ENCODE measurements at places on chromosomes 2 and 18.

GRCh38 chr2:182545420-182546167 is 118.8 kb upstream of the PDE1A start:
- no peak for DNase-seq

DNA sequence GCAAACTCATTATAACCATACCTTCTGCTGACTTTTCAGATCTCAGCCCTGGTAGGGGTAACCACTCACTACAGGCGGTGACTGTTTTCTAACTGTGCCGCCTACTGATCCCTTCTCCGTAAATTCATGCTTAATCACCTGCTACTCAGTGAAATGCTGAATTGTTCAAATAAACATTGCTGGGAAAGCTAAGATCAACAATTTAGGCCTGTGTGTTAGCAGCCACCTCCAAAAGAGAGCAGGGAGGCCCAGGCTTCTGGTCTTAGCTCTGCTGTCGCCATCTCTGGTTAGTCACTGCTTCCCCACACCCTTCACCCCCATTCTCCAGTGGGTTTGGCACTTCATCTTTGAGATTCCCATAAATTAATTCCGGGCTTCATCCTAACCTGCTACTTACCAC is 21.8 kb upstream of the NT5C1B start:
- no peak for DNase-seq

GRCh38 chr2:183950673-183951072 is 647.7 kb upstream of the ZNF804A start:
- DNase-seq: no peak

DNA sequence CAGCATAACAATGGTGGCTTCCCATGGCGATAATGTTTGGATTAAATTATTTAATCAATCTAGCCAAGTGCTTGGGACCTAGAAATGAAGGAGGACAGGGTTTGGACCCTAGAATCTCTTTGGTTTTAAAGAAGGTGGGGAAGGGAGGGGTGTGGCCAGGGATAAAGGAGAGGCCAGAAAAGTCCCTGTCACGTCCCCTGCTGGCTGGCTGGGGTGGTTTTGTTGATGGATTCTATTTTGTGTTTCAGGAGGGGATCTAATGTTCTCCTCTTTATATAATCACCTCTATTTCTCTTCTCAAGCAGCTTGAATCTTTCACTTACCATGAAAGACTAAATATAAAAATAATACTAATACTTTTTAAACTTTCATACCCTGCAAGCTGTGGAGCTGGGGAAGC is 52.6 kb upstream of the GALR1 start:
- no peak for DNase-seq

DNA sequence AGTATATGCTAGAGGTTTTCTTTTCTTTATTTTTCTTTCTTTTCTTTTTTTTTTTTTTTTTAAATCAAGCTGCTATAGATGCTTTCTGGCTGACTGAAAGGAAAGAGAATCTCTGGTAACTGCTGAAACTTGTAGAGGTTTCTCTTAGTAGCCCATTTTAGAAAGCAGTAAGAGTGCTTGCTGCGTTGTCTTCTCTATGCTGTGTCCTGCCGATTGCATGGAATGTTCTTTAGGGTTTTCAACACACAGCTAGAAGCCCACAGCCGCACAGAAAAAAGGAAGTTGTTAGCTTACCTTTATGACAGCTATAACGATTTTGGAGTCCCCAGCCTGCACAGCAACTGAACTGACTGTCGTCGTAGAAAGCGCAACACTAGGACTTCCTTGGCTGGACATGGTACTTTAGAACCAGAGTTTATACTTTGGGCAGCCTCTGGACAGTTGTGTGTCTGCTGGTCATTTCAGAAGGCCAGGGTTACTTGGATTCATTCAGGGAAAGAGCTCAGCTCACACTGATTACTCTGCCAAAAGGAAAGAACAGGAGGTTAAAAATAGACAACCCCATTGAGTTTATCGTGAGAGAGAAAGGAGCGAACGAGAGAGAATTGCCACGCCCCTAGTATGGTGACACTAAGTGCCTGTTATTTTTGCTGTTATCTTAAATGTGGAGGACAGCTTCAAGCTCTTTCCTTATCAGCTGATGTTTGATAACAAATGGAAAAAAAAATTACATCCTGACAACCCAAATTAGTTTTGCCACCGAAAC is at the start of gene CCDC141:
Gene CCDC141 (minus strand): TSS at position 592 of the 766 bp plus-strand sequence. CDS start 196 bp downstream, at position 396.
- DNase-seq: no peak

GRCh38 chr2:23618794-23619530 is 234.0 kb downstream of the KLHL29 start:
- DNase-seq: no peak

All from iPS DF 6.9 (cell line).